ENCODE measurements at places on chromosomes 11 and 22. TPM values are rescaled to one million over a fixed set of nuclear protein-coding genes. Genes with fewer than 3 reads are reported as not detected.

DNA sequence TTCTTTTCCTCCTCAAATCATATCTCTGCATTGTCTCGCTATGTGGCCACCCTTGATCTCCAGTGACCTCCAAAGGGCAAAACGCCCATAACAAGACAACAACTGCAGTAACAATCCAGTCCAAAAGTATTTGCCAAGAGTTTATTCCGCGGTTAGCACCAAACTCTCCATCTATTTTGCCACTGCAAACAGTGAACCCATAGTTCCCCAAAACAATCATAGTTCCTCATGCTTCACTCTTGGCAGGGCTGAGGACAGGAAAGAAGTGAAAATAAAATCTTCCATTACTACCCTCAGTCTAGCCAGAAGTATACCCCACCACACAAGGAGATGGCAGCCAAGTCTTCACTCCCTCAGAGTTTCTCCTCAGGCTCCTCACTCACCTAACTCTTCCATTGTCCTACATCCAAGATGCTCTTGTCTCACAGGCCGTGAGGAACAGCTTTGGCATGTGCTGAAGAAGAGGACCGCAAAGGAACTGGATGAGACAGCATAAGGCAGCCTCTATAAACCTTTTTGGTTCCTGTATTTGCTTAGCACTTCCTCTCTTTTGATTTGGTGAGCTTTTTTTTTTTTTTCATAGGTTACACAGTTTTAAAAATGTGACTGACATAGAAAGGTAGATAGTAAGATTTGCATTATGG is at the start of gene LPXN:
TSS of gene LPXN (minus strand) at position 480 of the 644 bp plus-strand sequence. CDS start at position 396, 84 bp downstream.
- DNase-seq: no peak

GRCh38 chr11:59643390-59643789 is 25.4 kb downstream of the PATL1 start:
- no peak for DNase-seq

- no peak for DNase-seq
Observed at GRCh38 chr11:81979448-81979847, 754.2 kb downstream of the FAM181B start.

The HTR3A gene
- total RNA-seq: not detected

The PRAME gene
- total RNA-seq: not detected
